Gastrocnemius medialis (tissue), 4 donors: ENCODE measurements at places on chromosomes 11 and 22.

- no peak for DNase-seq
Measured at GRCh38 chr11:34397120-34397519, 39.3 kb upstream of the ABTB2 start.

- no peak for DNase-seq
Measured at GRCh38 chr11:17855531-17856290, 121.1 kb downstream of the KCNC1 start.

GRCh38 chr22:41478891-41479521, 10.1 kb downstream of the ACO2 start:
- DNase-seq: peak; percentile 95

GRCh38 chr11:20672575-20672974, 3.2 kb downstream of the NELL1 start:
- no peak for DNase-seq
